ENCODE measurements at places on chromosomes 4 and X. TPM values are rescaled to one million over a fixed set of nuclear protein-coding genes. Genes with fewer than 3 reads are reported as not detected.

DNA sequence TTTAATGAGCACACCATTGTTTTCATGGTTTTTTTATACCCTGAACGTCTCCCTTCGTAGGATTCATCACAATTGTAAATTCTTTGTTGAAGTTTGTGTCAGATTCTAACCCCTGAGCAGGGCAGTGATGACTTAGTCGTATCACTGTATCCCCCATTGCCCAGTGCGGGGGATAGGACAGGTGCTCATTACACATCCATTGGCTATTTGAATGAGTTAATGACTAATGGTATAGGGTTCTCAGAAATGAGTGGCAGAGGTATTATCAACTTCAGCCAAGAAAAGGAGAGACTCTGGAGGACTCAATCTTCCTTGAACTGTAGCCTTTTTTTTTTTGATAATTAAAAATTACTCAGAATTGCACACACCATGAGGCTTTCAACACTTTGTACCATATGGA lies 64.6 kb downstream of the SYNPO2 start:
- H3K4me3 ChIP-seq, result no peak overlapping the region
- no peaks in the 10 kb centered on the region for H3K36me3 ChIP-seq
- no peak for DNase-seq
- peaks cover 38% of the 10 kb centered on the region for H3K4me1 ChIP-seq
- H3K27me3 ChIP-seq, result no peaks in the 10 kb centered on the region

DNA sequence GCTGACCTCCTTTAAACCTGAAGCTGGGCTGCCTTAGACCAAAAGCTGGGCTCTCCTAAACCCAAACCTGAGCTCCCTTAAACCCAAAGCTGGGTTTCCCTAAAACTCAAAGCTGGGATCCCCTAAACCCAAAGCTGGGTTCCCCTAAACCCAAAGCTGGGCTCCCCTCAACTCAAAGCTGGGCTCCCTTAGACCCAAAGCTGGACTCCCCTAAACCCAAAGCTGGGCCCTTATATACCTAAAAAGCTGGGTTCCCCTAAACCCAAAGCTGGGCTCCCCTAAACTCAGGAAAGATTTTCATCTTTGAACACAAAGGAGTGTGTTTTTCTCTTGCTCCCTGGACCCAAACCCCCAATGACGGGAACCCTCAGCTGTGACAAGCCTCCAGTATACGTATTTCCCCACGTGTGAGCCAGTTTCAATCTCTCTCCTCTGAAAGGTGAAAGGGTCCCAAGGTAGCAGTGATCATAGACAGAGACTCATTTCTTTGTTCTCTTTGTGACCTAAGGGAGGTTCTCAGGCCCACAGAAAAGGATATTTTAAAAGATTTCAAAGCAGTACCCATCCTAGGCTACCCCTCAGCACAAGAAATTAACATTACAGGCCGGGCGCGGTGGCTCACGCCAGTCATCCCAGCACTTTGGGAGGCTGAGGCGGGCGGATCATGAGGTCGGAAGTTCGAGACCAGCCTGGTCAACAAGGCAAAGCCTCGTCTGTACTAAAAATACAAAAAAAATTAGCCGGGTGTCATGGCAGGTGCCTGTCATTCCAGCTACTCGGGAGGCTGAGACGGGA lies 31.3 kb upstream of the ASMTL start:
- H3K36me3 ChIP-seq, result no peaks in the 10 kb centered on the region
- H3K4me1 ChIP-seq, result no peaks in the 10 kb centered on the region
- no peaks in the 10 kb centered on the region for H3K27me3 ChIP-seq
- no peak for DNase-seq

GRCh38 chrX:2311501-2311900 lies 189.3 kb downstream of the DHRSX start:
- H3K36me3 ChIP-seq, result no peaks in the 10 kb centered on the region
- H3K4me3 ChIP-seq, result no peak overlapping the region
- no peak overlapping the region for H3K27ac ChIP-seq
- DNase-seq, result no peak
- H3K27me3 ChIP-seq, result no peaks in the 10 kb centered on the region

DNA sequence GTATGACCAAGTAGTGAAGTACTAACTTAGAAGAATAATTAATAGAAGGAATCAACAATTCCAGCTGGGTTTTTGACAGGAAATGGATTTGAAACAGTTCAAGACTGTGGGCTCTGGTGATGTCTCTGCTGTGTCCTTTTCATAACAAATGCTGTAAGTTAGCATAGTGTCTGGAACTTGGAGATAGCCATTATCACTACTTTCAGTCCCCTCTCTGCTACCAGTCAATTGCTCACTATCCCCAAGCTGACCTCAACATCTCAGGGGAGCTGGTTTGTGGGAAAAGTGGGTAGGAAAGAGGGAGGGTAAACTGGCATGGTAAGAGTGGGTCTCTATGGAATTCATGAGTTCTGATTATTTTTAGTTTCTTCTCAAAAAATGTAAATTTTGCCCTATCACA lies 231.4 kb upstream of the MID1 start:
- H3K4me1 ChIP-seq, result no peaks in the 10 kb centered on the region
- no peak overlapping the region for H3K4me3 ChIP-seq
- H3K27me3 ChIP-seq, result no peaks in the 10 kb centered on the region
- DNase-seq, result no peak
- H3K27ac ChIP-seq, result no peak overlapping the region
- no peaks in the 10 kb centered on the region for H3K36me3 ChIP-seq

GRCh38 chr4:2047031-2047660 lies 12.0 kb upstream of the NAT8L start:
- H3K4me3 ChIP-seq, result no peak overlapping the region
- H3K27ac ChIP-seq, result no peak overlapping the region
- H3K36me3 ChIP-seq, result no peaks in the 10 kb centered on the region
- H3K4me1 ChIP-seq, result peaks cover 5% of the 10 kb centered on the region
- peaks cover 10% of the 10 kb centered on the region for H3K27me3 ChIP-seq
- no peak for DNase-seq

DNA sequence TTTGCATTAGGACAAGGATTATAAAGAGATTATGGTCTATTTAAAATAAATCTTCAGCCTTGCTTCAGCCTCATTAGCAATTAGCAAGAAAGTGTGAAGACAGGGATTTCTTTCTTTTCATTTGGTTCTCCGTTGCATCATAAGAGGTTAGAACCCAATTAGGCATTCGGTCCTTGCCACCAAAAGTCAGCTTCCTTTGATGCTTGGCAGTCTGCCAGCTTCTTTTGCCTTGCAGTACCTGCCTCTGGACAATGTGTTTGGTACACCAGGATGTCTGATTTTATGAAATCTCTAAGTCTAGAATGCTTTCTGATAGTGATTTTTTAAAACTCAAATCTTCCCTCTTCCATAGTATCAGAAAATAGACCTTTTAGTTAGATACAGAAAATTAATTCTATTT lies 12.4 kb downstream of the SMIM20 start:
- no peak for DNase-seq
- H3K27ac ChIP-seq, result no peak overlapping the region
- peaks cover 49% of the 10 kb centered on the region for H3K4me1 ChIP-seq
- no peaks in the 10 kb centered on the region for H3K36me3 ChIP-seq
- H3K27me3 ChIP-seq, result no peaks in the 10 kb centered on the region
- no peak overlapping the region for H3K4me3 ChIP-seq

- H3K27me3 ChIP-seq, result no peaks in the 10 kb centered on the region
- H3K4me3 ChIP-seq, result no peak overlapping the region
- no peak overlapping the region for H3K27ac ChIP-seq
- H3K36me3 ChIP-seq, result peaks cover 4% of the 10 kb centered on the region
Observed at GRCh38 chr4:108662629-108663028, 12.2 kb downstream of the OSTC start.

DNA sequence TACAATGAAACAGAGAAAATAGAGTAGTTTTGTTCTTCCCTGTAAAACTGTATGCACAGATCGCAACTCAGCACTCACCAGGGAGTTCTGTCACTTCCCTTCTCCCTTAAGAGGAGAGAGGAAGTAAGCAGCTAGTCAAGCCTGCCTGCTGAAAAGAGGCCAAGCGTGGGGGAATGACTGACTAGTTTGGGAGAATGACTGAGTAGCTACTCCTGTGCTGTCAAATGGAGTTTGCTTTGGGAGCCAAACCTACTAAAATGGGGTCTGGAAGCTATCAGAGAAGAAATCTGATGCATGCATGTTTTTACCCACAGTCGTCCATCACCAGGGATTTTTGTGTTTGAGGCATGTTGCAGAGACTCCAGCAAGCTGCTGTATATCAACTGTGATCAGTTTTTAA lies 54.6 kb upstream of the LHFPL1 start:
- no peak overlapping the region for H3K4me3 ChIP-seq
- H3K4me1 ChIP-seq, result no peaks in the 10 kb centered on the region
- H3K36me3 ChIP-seq, result no peaks in the 10 kb centered on the region
- no peak overlapping the region for H3K27ac ChIP-seq
- peak; percentile 48 for DNase-seq
- no peaks in the 10 kb centered on the region for H3K27me3 ChIP-seq

- H3K36me3 ChIP-seq, result no peaks in the 10 kb centered on the region
- H3K4me3 ChIP-seq, result no peak overlapping the region
- no peaks in the 10 kb centered on the region for H3K27me3 ChIP-seq
- H3K4me1 ChIP-seq, result no peaks in the 10 kb centered on the region
- H3K27ac ChIP-seq, result no peak overlapping the region
- no peak for DNase-seq
Observed at GRCh38 chr4:144298519-144298918, 158.0 kb upstream of the GYPA start.

- no peaks in the 10 kb centered on the region for H3K36me3 ChIP-seq
- peak overlapping the region; percentile 68 for H3K27ac ChIP-seq
- H3K27me3 ChIP-seq, result no peaks in the 10 kb centered on the region
- peak; percentile 71 for DNase-seq
Observed at GRCh38 chr4:173252024-173252935, 81.9 kb downstream of the HMGB2 start.

The DGAT2L6 gene
- total RNA-seq, result not detected

The TSC22D3 gene
- 111 TPM for total RNA-seq

Data from psoas muscle (tissue), 8 donors.